Right renal cortex interstitium (tissue), 3 donors: ENCODE measurements at places on chromosomes 16 and 17.

DNA sequence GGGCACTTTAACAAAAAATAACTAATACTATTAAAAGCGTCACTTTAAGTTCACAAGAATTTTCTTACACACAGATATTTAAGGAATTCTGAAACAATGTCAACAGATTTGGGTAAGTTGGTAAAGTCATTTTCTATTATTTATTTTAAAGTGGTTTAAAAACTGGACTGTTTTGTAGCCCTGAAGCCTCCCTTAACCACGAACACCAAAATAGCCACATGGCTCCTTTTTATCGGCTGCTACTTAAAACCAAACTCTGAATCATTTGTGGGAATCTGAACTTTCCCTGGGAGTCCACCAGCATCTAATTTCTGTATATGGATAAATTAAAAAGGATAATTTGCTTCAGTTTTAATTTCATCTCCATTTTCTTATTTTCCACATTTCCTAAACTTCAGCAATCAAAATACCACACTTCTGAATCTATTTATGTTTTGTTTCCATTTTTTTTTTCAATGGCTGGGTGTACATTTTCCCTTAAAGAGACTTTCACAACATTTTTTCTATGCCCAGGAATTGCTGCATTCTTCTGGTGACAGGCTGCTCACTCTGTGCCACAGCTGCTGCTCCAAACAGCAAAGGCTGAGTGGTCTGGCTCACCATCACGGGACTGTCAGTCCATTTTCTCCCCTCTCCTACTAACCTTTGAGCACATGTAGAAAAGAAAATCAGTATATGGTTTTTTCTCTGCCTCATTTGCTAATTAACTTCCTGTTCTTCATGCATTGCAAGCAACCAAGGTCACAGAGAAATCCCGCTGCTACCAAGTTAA, 255.5 kb upstream of the KCNJ16 start:
- DNase-seq = no peak

- DNase-seq = no peak
Measured at GRCh38 chr17:41695134-41695661, 6.5 kb downstream of the EIF1 start.

- no peak for DNase-seq
Measured at GRCh38 chr17:82317394-82318168, at the start of gene CD7. Gene CD7, minus strand, starts transcription at chr17:82317608. Its CDS starts 113 bp downstream, at chr17:82317495.

DNA sequence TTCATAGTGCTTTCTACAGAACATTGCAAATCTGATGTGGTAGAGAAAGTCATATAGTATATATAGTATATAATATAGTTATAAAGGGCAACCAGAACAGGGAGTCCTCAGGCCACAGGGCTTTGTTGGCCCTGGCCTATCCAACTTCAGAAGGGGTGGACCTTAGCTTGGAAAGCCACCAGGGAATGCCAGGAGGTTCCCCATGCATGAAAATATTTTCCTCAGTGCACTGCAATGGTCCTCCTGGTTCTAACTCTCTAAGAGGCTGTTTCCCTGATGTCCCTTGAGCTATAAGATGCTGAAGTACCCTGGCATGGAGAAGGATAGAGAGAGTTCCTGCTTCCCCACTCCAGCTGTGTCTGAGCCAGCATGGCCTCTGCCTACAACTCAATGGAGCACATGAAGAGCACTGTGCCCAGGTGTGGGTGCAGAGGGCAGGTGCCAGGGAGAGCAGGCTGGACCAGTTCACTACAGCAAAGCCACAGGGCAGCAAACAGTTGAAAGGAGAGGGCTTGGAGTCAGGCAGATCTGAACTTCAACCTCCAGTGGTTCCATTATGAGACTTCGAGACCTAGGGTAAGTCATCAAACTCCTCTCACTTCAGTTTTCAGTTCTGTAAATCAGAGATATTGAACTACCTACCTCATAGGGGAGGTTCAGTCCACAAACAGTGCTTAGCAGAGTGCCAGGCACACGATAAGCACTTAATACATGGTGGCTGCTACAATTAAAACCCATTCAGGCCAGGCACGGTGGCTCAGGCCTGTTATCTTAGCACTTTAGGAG, 183.1 kb downstream of the SALL1 start:
- DNase-seq = no peak

- DNase-seq = no peak
Measured at GRCh38 chr17:37400505-37400904, 6.1 kb downstream of the ACACA start.

DNA sequence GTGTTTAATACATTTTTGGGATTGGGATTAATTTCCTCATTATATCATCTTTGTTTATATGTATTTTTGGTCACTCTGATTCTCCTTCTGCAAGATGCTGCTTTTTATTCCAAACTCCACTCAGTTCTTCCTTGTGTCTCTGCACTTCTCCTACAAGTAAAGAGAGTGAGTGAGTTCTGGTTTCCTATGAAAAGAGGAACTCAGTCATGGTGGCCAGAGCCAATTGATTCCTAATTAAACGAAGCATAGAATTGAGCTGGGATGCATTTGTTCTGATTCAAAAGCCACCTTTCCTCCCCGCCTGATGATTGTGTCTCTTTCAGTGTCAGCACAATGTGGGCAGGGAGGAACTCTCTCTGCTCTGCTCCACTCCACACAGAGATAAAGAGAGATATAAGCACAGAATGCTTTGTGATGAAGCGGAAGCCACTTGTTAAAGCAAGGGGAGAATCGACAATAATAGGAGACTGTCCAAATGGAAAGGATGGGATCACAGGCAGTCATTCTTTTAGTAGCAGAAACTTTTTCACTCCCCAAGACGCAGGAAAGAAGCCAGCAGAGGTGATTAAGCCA, 121.3 kb upstream of the GOT2 start:
- DNase-seq = no peak
